Thyroid gland (tissue), 4 donors: ENCODE measurements at places on chromosomes 4 and X.

GRCh38 chrX:50180073-50180940 lies 20.5 kb downstream of the AKAP4 start:
- no peak for DNase-seq

- no peak for DNase-seq
Observed at GRCh38 chr4:41795796-41796385, 47.4 kb upstream of the PHOX2B start.

- DNase-seq, result no peak
Observed at GRCh38 chr4:76984127-76984526, 34.6 kb downstream of the SEPTIN11 start.

DNA sequence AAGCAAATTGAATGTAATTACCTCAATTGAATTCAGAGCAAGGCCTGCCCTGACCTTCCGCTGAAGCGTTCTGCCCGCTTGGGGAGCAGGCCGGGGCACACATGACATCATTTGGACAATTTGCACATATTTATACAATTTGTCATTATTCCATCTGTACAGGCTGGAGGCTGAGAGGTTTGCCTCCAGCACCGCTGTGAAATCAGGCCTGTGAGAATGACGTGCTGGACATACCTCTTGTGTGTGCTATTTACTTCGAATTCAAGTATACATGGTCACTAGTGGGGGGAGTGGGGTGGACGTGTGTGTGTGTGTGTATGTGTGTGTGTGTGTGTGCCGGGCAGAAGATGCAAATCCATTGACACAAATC lies 285.6 kb downstream of the SHOX start:
- DNase-seq, result no peak

DNA sequence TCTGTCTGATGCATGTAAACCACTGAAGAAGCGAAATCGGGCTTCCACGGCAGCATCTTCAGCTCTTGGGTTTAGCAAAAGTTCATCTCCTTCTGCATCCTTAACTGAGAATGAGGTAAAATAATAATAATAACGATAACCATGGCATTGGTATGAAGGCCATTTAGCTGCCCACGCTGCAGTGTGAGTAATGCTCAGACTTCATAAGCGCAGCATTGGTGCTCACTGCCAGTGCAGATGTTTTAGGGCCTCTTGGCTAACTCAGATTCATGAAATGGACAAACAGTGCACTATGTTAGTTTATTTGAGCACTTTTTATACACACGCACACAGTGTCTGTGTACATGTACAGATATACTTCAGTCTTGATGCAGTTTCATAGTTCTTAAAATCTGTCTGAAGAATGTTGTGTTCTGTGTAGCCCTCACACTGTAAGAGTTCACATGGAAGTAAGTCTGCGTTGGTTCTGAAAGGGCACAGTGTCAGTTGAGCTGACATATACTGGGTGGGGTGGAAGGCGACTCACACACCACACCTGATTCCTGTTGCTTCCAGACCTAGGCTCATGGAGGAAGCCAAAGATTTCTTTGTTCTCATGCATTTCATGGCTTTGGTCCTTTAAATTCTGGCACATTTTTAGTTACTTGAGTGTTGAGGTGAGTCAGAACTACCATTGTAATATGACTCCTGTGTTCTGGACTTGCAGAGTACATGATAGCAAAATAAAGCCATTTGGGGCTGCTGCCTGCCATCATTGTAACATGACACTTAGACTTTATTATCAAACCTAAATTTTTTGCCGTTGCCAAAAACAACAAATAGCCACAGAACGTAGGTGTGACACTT lies 68.7 kb downstream of the NSD2 start:
- DNase-seq, result no peak
